ENCODE measurements at places on chromosomes 12 and 14.

GRCh38 chr12:54437243-54437642, 18.2 kb upstream of the ITGA5 start:
- no peak for DNase-seq

- no peak for DNase-seq
Observed at GRCh38 chr12:132417741-132418140, 72.2 kb upstream of the FBRSL1 start.

- DNase-seq: no peak
Observed at GRCh38 chr12:11701433-11701832, 52.0 kb downstream of the ETV6 start.

DNA sequence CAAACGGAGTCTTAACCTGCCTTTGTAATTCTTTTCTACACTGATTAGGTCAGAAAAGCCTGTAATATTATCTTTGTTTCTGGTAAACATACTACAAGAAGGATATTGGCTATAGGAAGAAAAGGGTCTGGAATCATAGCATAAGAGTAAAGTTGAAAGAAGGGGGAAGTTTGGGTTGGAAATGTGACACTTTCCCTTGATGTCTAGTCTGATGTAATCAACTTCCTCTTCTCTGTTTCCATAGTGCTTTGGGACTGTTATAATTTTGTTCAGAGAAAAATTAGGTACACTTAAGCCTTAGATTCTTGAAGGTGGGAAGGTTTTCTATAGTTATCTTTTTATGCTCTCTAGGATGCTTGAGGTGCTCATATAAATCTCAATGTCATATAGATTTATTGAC, 322.2 kb downstream of the AEBP2 start:
- no peak for DNase-seq

GRCh38 chr12:93425736-93426411, 15.9 kb downstream of the UBE2N start:
- DNase-seq: no peak

GRCh38 chr14:53209370-53209769, 56.2 kb upstream of the DDHD1 start:
- DNase-seq: no peak

- no peak for DNase-seq
Observed at GRCh38 chr14:87108726-87109125, 884.3 kb downstream of the GALC start.

- no peak for DNase-seq
Observed at GRCh38 chr12:13375583-13376345, 179.2 kb downstream of the EMP1 start.

DNA sequence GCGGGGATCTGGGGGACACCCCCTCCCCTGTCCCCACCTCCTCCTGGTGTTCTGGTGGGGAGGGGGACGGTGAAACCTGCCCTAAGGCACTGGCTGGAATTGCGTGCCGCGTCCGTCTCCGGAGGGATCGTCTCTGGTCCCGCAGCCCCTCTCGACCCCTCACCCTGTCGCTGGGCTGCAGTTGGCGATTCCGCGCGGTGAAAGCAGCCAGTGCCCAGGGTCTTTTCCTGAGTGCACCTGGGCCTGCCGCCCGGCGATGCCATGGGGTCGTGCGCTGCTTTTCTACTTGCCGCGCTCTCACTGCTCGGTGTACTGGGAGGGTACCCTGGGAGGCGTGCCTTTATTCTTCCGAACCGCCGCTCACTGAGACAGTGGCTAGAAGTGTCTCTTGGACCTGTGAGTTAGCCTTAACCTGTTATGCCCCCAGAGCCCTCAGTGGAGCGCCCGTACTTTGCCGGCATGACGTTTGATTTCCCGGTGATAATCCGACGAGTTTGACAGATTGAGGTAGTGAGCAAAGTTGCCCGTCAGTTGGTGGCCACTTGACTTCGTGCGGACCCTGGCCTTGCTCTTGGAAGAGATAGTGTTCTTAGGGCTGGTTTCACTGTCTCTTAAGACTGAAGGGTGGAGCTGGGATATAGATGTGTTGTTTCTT, 788 bp downstream of the SFSWAP start:
- no peak for DNase-seq

GRCh38 chr12:92102606-92103005, 43.0 kb downstream of the BTG1 start:
- no peak for DNase-seq

DNA sequence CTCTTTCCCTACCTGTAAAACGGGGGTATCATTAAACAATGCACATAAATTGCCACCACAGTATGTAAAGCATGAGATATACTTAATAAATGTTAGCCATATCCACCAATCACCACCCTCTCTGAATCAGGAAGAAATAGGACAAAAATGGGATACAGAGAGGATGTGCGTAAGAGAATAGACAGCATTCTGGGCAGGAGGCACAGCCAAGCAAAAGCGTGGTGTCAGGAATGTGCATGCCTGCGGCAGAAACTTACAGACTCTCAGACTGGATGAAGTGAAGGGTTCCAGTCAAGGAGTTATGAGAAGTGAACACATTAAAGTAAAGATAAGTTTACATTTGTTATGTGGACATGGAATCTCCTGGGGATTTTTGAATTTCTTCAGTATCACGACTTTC, 121.7 kb upstream of the MDM1 start:
- no peak for DNase-seq

GRCh38 chr12:111437816-111438454, 32.2 kb downstream of the SH2B3 start:
- DNase-seq: no peak

GRCh38 chr14:52012635-52013034, 23.3 kb downstream of the RTRAF start:
- DNase-seq: no peak

DNA sequence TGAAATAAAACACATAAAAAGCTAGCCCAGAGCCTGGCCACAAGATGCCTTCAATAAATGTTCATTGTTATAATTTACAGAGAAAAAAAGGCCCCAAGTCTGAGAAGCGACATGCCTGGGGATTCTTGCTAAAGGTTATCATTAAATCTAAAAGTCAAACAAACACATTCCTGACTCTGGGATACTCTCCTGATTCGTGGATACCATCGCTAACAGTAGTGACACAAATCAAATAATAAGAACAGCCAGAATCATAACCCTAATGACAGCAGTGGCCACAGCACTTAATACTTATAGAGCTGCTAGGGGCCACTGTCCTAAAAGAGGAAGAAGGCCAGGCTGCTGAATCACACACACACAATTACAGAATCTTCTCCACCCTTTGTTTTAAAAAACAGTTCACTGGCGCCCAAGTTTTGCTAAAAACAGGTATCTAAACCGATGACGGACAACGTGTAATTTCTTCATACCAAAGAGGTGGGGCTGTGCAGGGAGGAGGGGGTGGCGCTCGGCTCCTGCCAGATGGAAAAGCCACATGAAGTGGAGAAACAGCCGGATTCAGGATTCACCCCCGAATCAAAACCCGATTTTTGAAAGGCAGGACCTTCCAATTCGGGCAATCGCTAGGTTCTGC, 1.2 kb downstream of the CLIP1 start:
- peak; percentile 17 for DNase-seq
